G401 (cell line): ENCODE measurements at places on chromosomes 3 and 15. TPM values are rescaled to one million over a fixed set of nuclear protein-coding genes. Genes with fewer than 3 reads are reported as not detected.

Gene NDN
- 1.9 and 2.4 TPM in 2 replicates for total RNA-seq

Gene GOLGA8S
- not detected in 2 replicates for total RNA-seq

Gene PARP3
- 6.4 and 9.7 TPM in 2 replicates for total RNA-seq

Gene GPR176
- total RNA-seq = 0.98 and 2.0 TPM in 2 replicates

Gene KBTBD13
- total RNA-seq = 0.37 TPM in 1 of 2 replicates, not detected in the other

- no peak for DNase-seq
These were observed 812.4 kb upstream of the DPPA4 start for GRCh38 chr3:110149763-110150162.

- no peak for DNase-seq
These were observed 55.2 kb downstream of the PLD1 start for GRCh38 chr3:171755015-171755589.

GRCh38 chr3:173371848-173372487 lies 25.6 kb upstream of the NLGN1 start:
- DNase-seq = peak; percentile 70

- DNase-seq = no peak
These were observed 871.9 kb upstream of the GBE1 start for GRCh38 chr3:82633319-82633718.

DNA sequence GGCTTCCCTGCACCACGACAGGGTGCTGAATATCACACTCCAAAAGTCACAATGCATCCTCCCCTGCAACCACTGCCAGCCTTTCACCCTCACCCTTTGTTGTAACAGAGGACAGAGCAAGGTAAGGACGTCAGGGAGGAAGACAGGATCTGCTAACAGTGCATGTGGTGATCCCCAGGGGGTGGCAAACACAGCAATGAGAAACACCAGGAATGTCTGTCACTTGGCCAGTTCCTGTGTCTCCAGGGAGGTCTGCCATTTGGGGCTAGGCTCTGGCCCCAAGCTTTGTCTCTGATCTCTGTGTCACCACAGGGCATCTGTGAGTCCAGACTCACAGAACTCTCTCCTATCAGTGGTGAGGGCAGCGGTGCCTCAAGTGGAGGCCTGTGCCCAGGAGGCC lies 54.3 kb upstream of the SLC24A5 start:
- DNase-seq = no peak

DNA sequence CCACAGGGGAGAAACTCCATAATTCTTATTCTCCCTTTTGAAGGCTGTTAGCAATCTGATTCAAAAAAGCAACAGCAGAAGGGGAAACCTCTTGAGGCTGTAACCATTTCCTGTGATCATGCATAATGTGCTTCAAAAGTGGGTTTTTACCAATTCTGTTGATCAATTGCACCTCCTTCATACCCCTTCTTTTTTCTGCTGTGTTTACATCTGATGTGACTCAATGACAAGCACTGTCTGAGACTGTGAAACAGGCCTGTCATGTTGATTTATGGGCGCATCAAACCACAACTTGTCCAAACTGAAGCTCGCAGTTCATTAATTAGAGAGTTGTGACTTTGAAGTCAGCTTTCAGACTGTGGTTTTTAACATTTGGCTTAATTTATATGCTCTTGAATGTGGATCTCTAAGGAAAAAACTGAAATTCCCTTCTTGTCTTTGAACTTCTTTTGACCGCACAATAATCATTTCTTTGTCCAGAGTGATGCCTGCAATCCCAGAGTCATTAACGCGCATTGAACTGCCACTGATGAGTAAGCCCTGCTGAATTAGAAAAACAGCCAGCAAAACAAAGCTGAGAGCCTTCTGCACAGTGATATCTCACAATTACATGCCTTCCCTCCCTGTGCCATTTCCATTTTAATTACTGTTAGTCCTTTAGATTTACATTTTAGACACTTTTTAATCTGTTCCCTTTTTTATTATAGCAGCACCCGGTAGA lies 532.8 kb downstream of the FOXP1 start:
- no peak for DNase-seq

- no peak for DNase-seq
These were observed 5.3 kb downstream of the RPL22L1 start for GRCh38 chr3:170864525-170865208.

DNA sequence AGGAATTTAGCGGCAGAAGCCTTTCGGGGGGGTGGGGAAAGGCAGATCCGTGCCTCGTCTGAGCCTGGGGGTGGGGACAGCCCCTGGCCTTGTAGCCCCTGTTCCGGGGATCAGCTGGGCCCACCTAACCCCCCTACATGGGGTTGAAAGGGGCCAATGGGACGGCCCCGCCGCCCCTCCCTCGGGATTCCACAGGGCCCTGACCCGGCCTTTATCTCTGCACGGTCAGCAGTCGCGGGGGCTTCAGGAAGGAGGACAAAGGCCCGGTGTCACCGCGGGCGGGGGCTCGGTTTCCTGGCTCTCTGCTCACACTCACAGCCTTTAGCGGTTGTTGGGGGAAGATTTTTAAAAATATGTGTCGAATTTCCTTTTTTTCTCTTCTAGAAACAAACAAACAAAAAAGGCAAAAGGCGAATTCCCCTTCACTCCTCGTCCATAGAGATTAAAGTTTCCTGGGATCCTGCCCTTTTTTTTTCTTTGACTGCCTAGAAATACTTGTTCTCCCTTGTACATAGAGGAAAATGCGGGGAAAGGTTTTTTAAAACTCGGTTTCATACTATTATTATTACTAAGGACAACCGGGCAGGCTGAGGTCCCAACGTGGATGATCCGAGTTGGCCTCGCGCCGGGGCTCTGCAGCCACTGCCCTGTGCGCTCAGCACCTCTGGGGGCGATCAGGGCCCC lies 7.9 kb downstream of the FOXL2 start:
- DNase-seq = no peak

DNA sequence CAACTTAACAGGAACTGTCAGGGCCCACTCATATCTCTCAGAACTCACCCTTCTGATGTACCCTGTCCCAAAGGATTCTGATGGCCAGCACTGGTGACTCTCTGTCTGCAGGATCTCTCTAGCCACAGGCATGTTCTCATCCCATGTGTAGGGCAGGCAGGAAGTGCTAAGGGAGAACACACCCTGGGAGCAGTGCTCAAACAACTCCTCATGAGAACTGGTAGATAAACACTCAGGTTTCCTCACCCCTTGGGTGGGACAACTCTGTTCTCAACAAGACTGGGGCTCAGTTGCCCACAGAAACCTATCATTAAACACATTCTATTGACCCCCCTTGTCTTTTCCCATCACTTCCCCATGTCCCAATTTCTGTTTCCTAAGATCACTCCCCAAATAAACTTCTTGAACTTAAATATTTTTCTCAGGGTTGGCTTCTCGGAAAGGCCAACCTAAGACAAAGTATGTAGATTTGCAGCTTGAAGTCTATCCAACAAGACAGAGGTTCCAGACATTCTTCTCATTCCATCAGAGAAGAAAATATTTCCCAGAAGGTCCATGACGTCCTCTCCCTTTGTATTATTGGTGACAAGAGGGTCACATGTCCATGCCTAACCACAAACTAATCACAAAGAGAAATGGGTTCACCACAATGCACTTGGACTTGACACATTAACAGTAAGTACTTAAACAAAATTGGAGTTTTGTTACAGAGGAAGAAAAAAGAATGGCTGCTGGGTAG lies 276.6 kb upstream of the GADL1 start:
- DNase-seq = no peak

GRCh38 chr3:76310667-76311066 lies 525.3 kb upstream of the ZNF717 start:
- DNase-seq = no peak

DNA sequence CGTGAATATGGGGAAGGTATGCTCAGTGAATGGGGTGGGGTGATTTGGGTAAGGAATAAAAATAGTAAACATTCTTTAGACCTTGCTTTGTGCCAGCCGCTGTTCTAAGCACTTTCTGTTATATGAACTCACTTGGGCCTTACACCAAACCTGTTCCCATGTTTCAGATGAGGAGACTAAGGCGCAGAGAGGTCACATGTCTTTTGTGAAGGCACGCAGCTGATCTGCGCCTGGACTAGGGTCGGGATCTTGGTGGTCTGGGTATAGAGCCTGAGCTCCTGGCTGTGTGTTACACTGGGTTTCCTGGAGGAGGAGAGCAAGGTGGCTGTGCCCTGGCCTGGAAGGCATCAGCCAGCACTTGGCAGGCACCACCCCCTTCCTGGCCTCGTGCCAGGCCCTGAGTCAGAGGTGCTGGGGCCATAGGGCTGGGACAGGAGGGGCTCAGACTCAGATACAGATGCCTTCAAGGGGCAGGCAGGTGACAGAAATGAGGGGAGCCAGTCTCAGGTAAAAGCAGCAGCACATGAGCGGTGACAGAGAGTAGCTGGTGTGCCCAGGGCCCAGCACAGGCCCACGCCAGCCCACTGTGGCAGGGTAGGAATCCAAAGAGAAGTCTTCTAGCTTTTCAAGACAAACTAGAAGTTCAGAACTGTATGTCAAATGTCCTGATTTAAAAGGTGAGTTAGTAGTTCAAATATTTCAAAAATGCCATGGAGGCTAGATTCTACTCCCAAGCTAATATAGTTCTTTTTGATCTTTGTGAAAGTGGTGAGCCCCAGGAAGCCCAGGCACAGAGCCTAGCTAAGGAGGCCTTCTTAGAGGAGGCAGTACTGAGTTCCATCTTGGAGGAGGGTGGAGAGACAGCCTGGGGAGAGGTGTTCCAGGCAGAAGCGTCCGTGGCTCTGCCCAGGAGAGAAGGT lies 83.1 kb downstream of the DNAJB8 start:
- peak; percentile 62 for DNase-seq

GRCh38 chr3:26271848-26272247 lies 350.7 kb upstream of the LRRC3B start:
- DNase-seq = no peak

DNA sequence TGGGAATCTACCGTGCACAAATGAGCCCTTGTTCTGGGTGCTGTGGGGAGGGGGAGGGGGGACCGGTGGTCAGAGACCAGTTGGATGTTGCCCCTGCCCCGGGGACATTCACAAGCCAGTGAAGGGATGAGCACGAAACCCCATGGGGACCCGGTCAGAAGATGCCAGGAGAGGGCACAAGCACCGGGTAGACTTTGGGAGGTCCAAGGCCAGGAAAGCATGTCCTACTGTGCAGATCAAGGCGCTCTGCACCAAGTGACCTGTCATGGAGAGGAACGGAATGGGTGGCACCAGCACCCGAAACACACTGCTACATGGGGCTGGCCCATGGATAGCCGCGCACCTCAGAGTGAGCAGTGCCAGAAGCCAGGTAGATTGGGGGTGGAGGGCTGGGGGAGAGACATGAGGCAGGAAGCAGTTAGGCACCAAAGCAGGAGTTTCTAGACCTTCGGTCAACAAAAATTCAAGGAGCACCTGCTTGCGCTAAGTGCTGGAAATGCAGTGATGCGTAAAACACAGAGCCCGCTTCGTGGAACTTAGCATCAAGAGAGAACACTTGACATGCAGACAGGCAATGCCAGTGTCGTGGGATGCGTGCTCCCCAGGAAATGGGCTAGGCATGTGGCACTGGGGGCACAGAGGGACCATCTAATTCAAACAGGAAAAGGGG lies 99.1 kb downstream of the CPN2 start:
- no peak for DNase-seq

DNA sequence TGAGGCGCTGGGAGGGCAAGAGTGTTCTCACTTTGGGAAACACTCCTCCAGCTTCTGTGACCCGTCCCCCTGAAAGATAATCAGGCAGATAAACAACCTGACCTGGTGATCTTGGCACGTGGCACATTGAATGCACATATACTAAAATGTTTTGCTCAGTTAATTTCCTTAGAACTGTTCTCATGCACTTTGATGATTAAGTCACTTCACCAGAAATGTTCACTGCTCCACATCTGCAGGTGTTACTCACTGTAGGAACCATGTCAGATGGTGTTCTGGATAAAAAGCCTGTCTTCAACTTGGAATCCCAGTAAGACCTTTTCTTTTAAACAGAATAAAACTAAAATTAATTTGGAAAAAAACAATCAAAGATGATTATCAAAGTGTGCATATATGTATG lies 24.6 kb upstream of the NIPA2 start:
- DNase-seq = no peak

DNA sequence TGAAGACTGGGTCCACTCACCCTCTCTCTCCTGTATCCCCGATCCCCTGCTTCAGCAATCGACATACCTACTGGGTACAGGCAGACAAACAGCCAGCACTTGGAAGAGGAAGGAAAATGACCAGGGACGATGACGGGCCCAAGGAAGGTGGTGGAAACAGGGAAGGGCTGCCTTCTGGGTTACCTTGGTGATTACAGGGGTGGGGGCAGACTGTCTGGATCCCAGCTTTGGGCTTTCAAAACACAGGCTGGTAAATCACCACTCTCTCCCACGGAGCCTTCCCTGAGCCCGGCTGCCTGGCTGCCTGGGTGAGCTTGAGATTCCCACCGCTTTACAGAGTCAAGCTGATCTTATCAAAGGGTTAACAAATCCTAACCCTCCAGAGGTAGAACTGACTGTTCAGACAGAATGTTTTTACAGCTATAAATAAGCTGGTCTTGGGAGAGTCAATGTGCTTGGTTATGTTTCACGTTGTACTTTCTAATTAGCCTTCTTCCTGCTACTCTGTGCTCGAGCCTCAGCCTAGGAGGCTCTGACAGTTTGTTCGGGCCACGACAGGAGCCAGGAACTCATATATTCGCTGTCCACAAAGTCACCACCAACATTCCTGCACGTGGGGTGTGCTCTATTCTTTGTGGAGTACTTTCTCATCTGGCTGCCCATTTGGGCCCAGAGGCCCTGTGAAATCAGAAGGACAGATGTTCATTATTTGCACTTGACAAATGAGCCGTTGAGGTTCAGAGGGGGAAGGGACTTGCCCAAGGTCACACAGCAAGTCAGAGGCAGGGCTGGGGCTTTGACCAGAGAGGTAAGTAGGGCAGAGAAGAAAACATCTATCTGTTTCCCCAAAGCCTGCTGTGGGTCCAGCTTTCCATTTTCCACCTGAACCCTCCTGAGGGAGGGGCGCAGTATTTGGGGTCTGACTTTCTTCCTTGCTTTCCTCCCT lies 63.5 kb downstream of the FEM1B start:
- DNase-seq = no peak
